ENCODE measurements at places on chromosomes 2 and 18.

- no peak for DNase-seq
Measured at GRCh38 chr18:49009661-49010060, 58.9 kb upstream of the SMAD7 start.

DNA sequence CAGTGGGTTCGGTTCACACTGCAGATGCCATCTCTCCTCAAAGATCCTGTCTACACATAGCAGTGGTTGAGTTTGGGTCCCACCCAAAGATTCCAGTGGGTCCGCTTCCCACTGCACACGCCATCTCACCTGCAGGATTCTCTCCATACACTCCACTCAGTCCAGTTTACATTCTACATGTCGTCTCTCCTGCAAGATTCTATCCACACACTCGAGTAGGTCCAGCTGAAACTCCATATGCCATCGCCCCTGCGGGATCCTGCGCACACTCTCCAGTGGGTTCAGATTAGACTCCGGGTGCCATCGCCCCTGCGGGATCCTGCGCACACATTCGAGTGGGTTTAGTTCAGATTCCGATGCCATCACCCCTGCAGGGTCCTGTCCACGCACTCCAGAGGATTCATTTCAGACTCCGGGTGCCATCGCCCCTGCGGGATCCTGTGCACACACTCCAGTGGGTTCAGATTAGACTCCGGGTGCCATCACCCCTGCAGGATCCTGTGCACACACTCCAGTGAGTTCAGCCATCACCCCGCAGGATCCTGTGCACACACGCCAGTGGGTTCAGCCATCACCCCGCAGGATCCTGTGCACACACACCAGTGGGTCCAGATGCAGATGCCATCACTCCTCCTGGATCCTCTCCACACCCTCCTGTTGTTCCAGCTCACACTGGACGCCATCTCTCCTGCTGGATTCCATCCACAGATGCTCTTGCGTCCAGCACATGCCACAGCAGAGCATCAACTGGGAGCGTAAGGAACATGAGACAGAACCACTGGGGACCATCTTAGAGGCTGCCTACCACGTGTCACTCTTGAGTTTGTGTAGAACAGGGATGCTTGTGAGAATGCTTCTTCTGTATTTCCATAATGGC, 3.0 kb upstream of the PXDN start:
- DNase-seq, result no peak

- DNase-seq, result no peak
Measured at GRCh38 chr18:39781565-39781964, 2173.5 kb upstream of the PIK3C3 start.

DNA sequence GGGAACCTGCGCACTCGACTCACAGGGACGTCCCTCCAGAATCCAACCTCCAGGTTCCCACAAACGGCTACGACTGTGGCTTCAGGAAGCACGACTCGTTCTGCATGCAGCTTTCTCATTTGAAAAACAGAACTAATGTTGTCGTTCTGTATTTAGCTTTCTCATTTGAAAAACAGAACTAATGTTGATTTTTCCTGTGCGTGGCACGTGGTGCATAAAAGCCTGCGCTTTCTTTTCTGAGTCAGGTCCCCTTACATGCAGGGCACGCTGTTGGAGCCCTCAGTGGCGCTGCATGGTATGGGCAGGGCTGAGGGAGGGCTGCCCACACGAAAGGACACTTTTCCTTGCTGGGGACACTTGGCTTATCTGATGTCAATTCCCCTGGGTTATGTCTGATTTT, 124.3 kb downstream of the TMEM18 start:
- no peak for DNase-seq

GRCh38 chr18:9429662-9429993, 45.7 kb upstream of the RALBP1 start:
- no peak for DNase-seq

- no peak for DNase-seq
Measured at GRCh38 chr2:226184940-226185615, 614.5 kb downstream of the IRS1 start.

DNA sequence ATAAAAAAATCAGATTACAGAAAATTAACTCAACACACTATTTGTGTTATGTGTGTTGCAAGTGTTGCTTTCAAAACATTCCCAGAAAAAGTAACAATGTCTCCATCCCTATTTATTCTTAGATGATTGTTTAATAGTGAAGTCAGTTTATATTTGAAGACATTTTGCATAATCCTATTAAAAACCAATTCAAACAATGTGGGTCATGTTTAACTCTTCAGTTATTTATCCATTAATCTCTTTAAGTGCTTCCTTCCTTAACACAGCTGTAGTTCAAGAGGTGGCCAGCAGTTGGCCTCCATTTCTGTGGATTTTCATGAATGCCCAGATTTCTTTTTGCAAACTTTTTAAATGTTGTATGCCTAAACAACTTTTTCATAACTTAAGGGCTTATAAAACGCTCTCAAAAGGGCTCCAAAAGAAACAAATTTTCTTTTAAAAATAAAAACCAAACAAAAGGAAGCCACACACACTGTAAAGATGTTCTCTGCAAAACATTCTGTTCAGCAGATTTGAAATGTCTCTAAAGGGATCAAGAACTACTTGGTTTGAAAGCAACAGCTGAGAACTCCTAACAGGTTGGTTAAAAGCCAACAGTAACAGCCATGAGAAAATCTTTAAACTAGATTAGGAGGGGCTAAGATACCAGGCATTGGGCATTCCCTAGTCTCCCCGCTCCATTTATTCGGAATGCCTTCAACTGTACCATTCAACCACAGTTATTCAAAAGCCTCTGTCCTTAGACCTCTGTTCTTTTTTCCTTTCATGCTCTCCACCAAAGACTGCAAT, 71.5 kb downstream of the THADA start:
- no peak for DNase-seq

DNA sequence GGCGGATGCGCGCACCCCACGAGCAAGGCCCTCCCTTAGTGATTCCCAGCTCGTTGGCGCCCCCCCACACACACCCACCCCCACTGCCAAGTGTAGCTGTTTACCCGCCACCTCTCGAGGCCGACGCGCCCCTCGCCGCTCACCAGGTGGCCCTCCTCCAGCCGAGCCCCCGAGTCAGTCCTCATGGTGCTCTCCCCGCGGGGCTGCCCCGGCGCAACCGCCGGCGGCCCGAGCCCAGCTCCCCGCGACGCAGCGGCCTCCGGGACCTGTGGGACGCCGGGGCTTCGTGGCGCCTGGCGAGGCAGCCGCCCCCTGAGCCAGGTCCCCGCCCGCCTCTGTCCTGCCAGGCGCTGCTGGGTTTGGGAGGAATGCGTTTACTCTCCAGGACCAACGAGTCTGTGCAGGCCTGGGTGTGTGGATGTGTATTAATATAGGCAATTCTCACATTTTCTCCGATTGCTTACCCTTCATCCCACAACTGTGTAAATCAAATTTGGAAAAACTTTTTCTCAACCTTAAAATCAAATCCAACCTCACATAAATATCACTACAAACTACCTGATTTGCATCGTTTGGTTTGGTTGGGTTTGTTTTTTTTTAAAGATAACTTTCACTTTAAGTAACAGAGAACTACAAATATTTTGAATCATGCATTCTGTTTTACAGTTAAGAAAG, at the start of gene TMEM237:
TSS of gene TMEM237 (minus strand) at position 288 of the 675 bp plus-strand sequence. CDS start at position 185, 103 bp downstream.
- DNase-seq, result peak; percentile 29

DNA sequence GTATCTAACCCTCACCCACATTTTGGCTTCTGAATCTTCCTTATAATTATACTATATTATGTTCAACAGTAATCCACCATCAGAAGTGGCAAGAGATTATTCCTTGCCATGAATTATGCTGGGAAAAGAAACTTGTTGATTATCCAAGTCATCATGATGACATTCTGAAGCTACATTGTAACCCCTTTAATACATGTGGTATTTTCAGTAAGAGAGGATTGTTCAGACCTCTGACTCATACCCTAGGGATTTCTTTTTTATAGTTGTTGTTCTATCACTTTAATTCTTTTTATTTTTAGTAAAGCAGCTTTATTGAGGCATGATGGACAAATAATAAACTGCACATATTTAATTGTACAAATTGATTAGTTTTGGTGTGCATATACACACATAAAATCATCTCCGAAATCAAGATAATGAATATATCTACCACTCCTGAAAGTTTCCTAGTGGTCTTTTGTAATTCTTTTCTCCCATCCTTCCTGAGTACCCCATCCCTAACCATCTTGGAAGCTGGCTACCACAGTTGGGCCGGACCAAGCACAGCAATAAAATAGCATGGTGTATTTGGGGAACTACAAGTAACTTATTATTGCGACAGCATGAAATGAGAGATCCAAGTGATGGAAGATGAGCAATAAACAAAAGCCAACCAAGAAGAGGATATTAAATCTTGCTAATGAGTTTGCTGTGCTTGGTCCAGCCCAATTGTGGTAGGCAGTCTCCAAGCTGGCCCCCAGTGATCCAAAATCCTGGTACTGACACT, 159.9 kb downstream of the BARD1 start:
- DNase-seq, result no peak

DNA sequence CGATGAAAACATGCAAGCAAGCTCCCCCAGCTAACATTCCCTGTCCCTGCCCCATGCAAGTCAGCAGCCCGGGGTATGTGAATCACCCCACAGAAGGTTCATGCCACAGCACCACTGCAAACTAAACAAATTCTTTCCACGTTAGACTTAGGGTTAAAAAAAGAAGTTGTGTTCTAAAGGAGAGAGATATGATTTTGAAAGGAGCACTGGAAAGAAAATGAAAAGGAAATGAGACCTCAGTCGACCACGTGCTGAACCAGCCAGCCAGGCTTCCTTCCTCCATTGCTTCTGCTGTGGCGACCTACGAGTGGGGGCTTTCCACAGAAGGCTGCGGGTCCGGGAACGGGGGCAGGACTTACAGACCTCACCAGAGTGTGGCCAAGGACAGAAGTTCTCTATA, 52.0 kb downstream of the ARL4C start:
- DNase-seq, result peak; percentile 46

DNA sequence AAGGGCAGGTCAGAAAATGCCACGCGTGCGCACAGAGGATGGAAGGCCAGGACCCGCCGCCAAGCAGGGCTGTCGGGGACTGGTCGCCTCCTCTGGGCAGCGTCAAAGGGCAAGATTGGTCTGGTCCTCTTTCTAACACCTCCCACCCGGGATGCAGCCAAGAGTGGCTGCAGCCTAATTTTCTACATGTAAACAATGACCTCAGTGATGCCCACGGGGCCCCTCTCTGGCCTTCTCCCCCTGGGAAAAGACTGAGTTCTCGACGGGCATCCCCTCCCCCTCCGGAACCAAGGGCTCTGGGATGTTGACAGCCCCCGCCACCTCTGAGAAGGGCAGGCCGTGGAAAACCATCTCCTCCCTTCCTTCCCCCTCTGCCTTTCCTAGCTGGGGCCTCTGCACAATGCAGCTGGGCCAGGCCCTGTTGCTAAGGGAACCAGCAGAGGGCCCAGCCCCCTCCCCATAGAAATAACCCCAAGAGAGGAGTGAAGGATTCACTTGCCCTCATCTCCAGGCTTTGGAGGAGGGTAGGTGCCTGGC, 80.0 kb upstream of the ZNF532 start:
- no peak for DNase-seq

DNA sequence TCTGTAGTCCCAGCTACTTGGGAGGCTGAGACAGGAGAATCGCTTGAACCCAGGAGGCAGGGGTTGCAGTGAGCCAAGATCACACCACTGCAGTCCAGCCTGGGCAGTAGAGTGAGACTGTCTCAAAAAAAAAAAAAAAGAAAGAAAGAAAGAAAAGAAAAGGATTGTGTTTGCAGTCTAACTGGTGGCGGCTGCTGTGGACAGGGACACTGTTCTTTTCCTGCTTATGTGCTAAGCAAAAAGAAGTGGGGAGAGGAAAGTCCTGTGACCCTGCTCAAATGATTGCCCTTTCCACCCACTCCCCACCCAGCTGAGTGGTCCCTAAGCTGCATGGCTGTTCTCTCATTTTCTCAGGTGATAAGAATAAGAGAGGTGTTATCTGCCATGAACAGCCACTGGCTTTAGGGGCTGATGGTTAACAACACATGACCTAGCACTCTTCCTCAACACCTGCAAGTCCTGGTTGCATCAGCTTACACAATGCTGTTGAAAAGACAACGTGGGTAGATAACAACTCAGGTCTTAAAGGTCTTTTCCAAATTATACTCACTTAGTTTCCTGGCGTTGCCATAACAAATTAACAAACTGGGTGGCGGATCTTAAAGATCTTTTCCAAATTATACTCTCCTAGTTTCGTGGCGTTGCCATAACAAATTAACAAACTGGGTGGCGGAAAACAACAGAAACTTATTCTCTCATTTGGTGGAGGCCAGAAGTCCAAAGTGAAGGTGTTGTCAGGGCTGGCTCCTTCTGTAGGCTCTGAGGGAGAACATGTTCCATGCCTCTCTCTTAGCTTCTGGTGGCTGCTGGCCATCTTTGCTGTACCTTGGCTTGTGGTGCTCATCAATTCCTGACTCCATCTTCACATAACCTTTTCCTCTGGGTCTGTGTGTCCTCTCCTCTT, 90.3 kb upstream of the RTN4 start:
- no peak for DNase-seq

GRCh38 chr18:7822435-7823331, 255.6 kb downstream of the PTPRM start:
- DNase-seq, result no peak

- no peak for DNase-seq
Measured at GRCh38 chr2:67895227-67895941, 167.4 kb downstream of the C1D start.

DNA sequence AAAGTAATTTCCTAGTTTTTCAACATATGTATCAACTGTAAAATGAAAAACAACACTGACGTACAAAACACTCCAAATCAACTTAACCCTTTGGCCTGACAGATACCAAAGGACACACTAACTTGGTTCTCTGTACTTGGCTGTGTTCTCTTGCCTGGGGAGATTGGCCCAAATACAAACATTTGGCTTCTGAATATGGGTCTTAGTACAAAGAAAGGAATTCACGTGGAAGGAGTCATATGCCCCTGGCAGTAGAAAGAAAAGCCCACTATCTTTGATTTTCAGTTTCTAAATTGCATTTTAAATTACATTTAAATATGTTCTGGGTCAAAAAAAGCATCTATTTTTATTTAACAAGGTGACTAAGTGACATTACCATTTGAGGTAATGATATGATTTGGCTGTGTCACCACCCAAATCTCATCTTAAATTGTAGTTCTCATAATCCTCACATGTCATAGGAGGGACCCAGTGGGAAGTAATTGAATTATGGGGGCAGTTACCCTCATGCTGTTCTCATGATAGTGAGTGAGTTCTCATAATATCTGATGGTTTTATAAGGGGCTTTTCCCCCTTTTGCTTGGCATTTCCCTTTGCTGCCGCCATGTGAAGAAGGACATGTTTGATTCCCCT, 153.6 kb upstream of the CCDC195 start:
- no peak for DNase-seq

GRCh38 chr2:223095207-223095606, 43.2 kb downstream of the KCNE4 start:
- no peak for DNase-seq

DNA sequence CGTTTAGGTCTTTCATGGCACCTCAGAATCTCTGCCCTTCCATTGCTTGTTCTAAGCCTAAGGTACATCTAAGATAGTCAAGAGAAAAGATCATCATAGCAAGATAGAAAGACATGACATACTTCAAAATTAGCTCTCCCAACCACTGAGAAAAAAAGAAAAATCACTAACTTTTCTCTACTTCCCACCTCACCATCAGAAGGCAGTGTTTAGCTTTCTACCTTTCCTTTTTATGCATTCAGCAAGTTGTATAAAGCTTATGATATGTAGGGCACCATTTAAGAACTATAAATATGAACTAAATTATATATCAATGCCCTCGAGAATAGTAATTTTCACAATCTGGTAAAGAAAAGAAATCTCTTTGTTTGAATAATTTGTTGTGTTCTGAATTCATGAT, 331.8 kb upstream of the VWC2L start:
- DNase-seq, result no peak

GRCh38 chr2:83573060-83573459, 886.0 kb downstream of the SUCLG1 start:
- DNase-seq, result no peak

GRCh38 chr2:151860613-151861146, 32.5 kb upstream of the ARL5A start:
- no peak for DNase-seq
